Kidney tubule cell (primary cell): ENCODE measurements at places on chromosomes 4 and X.

DNA sequence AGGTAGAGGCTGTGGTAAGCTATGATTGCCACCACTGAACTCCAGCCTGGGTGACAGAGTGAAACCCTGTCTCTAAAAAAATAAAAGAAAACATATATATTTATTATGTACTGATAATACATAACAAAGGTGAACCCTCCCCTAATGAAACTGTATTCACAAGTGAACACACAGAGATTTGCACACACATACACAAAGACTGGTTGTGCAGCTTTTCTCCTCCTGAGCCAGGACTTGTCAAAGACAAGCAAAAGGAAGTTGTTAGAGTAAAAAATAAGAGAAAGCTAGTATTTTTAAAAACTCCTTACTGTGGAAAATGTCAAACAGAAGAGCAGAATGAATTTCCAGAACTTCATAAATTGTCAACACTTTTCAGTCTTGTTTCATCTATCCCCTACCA is 1.5 kb upstream of the GRSF1 start:
- DNase-seq: no peak

GRCh38 chr4:60605646-60606354 is 594.3 kb upstream of the ADGRL3 start:
- no peak for DNase-seq

DNA sequence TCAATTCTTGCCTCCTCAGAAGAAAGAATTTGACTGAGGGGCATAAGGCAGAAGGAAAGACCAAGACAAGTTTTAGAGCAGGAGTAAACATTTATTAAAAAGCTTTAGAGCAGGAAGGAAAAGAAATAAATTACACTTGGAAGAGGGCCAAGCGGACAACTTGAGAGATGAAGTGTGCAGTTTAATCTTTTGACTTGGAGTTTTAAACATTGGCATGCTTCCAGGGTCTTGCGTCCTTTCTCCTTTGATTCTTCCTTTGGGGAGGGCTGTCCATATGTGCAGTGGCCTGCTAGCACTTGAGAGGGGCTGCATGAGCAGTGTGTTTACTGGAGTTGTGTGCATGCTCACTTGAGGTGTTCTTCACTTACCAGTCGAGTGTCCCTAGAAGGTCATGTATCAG is 275.8 kb upstream of the IL1RAPL1 start:
- DNase-seq: no peak

- peak; percentile 85 for DNase-seq
Observed at GRCh38 chr4:168631241-168632162, 134.7 kb downstream of the PALLD start.
